Stimulated activated CD4-positive, alpha-beta T cell treated with anti-CD3 and anti-CD28 coated beads, Interleukin-1b, Interleukin-23, amount 100 ng/mL, for 1 hour (primary cell): ENCODE measurements at places on chromosomes 1 and 21.

DNA sequence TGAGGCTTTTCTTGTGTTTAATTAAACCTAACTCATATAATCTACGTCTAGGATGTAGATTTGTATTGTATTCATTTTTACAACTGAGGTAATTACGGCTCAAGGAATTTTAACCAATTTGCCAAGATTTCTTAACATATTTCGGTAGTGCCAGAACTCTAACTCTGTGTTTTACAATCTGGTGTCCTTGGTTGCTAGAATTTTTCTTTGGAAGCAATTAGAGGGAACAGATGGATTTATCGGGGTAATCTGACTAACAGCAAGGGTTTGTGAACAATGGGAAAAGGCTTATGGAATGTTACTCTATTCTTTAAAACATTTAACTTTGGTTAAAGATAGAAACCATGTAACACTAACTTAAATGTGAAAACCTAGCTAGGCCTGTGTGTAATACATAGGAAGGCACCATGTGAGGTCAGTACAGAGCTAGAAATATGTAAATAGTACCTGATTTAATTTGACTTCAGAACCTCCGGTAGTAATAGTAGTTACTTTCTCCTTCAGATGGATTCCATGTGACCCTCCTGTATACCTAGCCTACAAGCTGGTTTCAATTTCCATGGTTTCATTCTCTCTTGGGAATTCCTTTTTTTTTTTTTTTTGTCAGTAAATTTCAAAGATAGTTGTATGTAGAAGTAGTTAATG lies 1.2 kb downstream of the MTF2 start:
- DNase-seq = no peak

DNA sequence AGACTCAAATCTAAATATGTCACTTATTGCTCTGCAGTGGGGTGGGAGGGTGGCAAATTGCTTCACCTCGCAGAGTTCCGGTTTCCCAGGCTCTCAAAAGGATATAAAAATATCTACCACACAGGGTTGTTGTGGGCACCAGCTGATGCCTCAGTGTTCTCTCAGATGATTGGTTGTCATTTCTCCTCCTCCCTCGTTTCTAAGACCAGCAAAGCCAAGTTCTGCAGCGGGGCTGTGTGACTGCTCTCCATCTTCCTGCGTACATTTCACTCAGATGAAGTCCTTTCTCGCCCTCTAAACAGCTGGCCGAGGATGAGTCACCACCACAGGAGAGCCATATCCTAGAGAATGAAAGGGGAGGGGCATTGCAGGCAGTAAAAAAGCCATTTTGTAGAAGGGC lies 35.0 kb upstream of the VWA5B1 start:
- no peak for DNase-seq

GRCh38 chr1:28099050-28099769 lies 10.8 kb upstream of the EYA3 start:
- DNase-seq = no peak

DNA sequence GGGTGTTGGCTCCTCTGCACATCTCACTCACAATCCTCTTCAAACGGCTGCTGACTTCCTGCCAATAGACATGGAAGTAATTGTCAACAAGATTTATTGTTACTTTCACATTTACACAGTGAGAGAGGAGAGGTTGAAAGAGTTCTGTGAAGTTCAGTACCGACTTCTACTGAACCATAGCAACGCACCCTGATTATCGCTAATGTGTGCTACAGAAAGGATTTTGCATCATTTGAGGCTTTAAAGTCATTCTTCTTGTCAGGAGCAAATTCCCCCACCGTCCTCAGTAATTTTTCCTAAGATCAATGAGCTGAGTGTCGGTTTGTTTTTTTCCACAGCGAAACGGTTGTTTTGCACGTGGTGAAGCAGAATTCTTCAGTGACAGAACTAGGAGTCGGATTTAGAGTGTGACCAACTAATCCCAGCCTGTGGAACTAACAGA lies 361.0 kb downstream of the ADGRL2 start:
- no peak for DNase-seq

- no peak for DNase-seq
Measured at GRCh38 chr1:112359961-112360767, 35.9 kb upstream of the CTTNBP2NL start.
